ENCODE measurements at places on chromosomes 5 and 9.

GRCh38 chr9:4490705-4491625 lies 697 bp downstream of the SLC1A1 start:
- no peak for DNase-seq

DNA sequence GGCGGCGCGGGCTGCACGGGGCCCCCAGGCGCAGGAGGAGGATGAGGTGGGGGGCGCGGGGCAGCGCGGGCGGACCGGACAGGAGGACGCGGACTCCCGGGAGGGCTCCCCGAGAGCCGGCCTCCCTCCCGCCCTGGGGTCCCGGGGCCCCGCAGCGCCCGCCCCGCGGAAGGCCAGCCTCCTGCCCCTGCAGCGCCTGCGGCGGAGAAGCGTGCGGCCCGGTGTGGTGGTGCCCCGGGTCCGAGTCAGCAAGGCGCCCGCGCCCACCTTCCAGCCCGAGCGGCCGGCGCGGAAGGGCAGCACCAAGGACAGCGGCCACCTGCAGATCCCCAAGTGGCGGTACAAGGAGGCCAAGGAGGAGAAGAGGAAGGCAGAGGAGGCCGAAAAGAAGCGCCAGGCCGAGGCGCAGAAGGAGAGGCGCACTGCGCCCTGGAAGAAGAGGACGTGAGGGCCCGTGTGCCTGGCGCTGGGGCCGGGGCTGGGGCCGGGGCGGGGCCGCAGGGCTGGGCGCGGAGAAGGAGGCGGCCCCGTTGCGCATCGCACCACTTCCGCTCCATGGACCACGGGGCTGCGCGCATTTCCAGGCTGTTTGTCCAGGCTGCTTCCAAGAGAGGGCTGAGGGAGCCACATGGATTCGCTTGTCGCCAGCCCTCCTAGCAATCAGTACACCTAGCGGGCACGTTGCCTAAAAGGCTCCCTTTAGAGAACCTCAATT lies 86.0 kb downstream of the ANKRD33B start:
- DNase-seq: no peak

GRCh38 chr9:71003346-71003745 lies 118.1 kb downstream of the TRPM3 start:
- no peak for DNase-seq

DNA sequence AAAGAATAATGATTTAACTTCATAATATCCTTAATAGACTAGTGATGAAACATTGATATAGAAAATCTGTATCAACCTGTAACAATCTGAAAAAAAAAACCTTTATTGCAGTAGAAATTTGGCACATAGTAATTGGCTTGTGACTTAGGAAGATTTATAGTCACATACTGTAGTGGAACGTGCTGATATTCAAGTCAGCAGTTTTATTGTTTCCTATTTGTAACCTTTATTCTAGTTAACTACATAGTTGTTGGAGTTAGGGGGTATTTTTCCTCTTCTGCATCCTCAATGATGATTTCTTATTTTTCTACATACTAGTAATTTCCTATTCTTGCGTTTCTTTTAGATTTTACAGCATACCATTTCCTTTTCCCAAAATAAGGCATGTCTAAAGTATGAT lies 14.5 kb upstream of the LRRC70 start:
- DNase-seq: no peak

DNA sequence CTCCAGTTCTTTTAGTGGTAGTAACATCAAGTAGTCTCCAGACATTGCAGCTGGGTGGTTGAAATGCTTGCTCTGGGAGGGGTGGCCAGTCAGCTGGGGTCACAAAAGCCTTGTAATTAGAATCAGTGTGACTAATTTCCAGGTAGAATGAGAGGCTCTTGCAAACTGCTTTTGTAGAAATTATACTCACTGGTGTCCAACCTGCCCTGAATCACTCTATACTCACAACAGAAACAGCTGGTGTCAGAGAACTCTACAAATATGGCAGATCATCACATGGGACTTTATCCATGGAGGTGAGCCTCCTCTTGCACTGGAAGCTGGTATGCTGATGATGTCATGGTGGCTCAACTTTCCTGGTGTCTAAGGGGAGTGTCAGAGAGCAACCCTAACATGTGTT lies 71.3 kb downstream of the SH3TC2 start:
- DNase-seq: no peak

- no peak for DNase-seq
Observed at GRCh38 chr5:177607452-177608192, 7.7 kb downstream of the B4GALT7 start.

GRCh38 chr5:172902497-172903472 lies 56.4 kb upstream of the RPL26L1 start:
- no peak for DNase-seq

GRCh38 chr5:33891788-33892619 lies at the start of gene ADAMTS12:
Gene ADAMTS12, minus strand, starts transcription at chr5:33891990. Its CDS starts 134 bp downstream, at chr5:33891856.
- no peak for DNase-seq

GRCh38 chr5:64977779-64978178 lies 209.0 kb downstream of the CWC27 start:
- DNase-seq: no peak

GRCh38 chr9:109880276-109881169 lies 100.5 kb downstream of the PALM2AKAP2 start:
- DNase-seq: no peak

DNA sequence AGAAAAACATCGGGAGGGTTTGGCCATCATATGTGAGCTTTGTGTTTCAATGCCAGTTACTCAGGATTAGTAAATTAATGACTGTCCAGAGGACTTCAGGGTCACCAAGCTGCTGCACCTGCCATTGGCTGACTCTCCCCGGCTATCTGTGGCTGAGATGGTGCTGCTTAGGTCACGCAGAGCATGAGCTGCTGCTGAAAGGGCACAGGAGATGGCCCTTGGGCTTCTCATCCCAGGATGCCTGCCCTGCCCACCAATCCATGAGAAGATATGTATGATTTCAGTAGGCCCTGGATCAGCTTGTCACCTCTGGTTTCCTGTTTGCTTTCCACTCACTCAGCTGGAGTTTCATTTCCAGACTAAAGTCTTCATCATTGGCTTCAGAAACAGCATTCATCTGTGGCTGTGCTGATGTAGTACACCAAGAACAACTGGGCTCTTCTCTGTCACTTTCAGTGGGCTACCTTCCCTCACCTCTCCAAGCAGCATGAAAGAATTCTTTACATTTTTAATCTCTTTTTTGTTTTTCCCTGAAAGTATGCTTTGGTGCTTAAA lies 2.4 kb upstream of the CATSPER3 start:
- DNase-seq: no peak

- no peak for DNase-seq
Observed at GRCh38 chr5:52804981-52805380, 17.3 kb downstream of the ITGA1 start.

GRCh38 chr9:127419348-127419747 lies 4.8 kb upstream of the ZNF79 start:
- no peak for DNase-seq
